ENCODE measurements at places on chromosomes 2 and 18.
A peak's percentile ranks its signal among the peaks of the same experiment; 100 is the strongest.

GRCh38 chr2:6750411-6751158 is 115.1 kb downstream of the CMPK2 start:
- no peak for DNase-seq

DNA sequence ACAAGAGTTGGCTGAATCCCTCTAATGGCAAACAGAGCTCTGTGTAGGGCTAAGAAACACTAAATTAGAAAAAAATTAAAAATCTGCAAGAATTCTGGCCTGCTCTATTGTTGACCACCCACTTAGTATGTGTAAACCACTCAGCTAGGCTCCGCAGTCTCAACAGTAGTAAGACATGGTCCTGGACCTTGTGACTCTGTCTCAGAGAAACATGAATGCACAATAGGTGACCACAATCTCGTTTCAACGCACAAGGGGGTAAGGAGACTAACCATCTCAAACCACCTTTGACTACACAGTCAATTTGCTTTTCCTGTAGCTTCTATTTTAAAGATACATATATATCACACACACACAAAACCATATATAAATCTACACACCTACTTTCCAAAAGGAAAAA is 16.5 kb downstream of the SEPTIN10 start:
- no peak for DNase-seq

GRCh38 chr18:28974504-28974903 is 797.6 kb upstream of the CDH2 start:
- no peak for DNase-seq

DNA sequence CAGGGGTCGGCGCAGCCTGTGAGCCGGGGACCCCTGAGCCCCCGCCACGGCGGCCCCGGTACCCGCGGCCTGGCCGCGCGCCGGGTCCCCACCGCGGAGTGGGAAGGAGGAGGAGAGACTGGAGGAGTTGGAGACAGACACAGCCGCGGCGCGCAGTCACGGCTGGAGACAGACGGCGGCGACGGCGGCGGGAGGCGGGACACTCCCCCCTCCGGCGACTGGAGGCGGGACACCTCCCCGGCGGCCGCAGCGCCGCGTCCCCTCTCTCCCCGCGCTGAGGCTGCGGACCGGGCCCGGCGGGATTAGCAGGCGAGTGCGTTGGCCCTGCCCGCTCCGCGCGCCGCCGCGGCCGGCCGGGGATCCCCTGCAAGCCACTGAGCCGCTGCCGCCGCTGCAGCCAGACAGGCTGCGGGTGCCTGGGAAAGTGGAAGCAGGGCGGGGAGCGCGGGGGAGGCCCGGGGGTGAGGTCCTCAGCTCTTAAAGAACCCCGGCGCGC is 1.0 kb upstream of the LDLRAD4 start:
- DNase-seq, result peak; percentile 43

Measured in Calu3 (cell line).